ENCODE measurements at places on chromosomes 4 and X.

DNA sequence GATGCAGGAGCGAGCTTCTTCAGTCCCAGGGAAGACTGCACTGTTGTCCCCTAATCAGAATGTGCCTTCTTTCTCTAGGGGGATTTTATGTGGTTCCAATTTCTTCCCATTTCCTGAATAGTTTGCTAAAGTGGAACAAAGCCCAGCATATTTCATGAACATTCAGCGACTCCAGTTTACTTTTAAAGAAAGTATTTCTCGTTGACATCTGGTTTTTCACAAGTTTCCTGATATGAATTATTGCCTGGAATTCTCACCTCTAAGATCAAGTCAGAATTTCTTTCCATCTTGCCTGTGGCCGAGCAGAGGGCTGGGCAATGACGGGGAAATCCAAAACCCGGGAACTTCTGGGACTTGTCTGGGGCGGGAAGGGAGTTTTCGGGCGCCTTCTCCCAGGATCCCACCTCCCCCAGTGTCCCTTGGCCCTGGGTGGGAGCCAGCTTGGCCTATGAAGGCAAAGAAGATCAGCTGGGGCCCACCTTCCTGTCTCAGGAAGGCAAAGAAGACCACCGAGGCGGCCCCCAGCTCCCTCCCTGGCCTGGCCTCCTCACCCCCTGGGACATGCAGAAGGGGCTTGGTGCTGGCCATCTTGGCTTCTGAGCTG lies 15.4 kb downstream of the SORCS2 start:
- no peak for DNase-seq

DNA sequence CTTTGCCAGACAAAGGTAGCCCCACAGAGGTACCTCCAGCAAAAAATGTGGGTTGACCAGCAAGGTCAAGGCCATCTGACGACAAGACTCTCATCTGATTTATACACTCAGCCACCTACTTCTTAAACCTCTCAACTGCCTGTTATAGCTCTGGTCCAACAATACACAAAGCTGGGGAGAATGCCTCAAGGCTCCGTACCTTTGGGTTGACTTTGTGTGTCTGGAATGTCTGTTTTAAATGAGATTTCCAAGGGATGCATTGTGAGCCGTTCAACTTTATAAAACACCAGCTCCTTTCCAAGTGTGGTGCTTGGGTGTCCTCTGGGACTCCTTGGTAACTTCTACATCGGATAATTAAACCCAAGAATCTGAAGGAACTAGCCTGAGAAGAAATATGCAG lies 167.0 kb upstream of the RPL34 start:
- no peak for DNase-seq

GRCh38 chr4:182513587-182514291 lies 270.5 kb downstream of the TENM3 start:
- no peak for DNase-seq

GRCh38 chr4:112852601-112853000 lies 196.9 kb upstream of the ANK2 start:
- DNase-seq: no peak

GRCh38 chr4:156168288-156168687 lies 214.6 kb upstream of the CTSO start:
- no peak for DNase-seq

DNA sequence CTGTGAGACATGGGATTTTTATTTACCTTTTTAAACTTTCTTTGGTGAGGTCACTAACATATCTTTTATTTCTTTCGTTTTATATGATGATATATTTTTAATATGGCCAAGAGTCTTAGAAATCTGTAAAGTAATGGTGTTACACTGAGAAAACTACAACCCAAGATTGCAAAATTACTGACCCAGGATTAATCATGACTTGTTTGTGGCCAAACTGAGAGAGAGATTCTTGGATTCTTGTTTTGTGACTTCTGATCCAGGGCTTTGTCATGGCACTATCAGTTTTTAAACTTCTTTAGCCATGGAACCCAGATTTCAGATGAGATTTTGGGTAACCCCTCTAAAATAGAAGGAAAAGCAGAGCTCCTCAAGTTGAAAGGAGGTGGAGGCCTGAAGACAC lies 42.0 kb downstream of the SGMS2 start:
- DNase-seq: no peak

DNA sequence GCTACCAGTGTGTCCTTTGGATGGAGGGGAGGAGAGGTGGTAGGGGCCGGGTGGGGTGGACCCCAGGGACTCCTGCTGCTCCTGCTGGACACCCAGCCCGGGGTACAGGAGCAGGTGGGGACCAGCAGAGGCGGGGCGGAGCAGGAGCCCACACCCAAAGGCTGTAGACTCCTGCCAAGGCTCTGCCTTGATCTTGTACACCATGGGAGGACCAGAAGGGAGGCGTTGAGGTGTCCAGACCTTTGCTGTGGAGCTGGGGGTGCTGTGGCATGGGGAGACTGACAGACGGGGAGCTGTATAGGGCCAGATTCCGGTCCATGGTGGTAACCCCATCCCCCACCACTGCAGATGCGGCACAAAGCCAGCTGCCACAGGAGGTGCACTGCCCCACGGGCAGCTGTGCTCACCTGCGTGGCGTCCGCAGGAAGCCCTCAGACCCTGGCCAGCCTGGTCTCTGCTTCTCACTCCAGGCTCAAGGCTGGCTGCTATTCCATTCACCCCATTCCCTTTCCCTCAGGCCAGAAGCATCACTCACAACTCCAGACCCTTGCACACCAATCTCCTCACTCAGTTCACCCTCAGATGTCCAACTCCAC lies 5.0 kb upstream of the SLC26A1 start:
- no peak for DNase-seq

DNA sequence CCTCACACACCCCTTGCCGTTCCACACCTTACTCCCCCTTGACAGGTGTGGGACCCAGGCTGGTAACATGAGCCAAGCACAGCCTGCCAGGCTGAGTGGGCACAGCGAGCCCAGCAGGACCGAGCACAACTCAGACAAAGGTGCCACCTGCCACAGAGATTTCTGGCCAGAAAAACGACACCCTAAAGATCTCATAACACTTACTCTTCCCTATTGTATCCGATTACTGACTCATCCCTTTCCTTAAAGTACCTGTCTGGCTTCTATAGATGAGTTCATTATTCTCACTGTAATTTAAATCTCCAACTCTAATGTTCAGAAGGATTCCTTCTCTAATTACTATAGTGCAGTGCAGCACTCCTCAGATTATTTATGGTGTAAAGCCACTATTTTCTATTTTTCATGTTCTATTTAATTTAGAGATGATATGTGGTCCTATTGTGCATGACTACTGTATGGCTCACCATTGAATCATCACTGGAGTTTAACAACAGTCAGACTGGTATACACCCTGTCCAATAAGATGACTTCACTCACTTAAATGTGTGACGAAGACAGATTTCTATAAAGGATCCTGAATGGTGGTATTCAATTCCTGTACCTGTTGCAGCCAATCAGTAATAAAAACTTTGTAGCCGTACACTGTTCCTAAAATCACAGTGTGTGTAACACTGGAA lies 7.6 kb upstream of the SYTL5 start:
- DNase-seq: no peak

DNA sequence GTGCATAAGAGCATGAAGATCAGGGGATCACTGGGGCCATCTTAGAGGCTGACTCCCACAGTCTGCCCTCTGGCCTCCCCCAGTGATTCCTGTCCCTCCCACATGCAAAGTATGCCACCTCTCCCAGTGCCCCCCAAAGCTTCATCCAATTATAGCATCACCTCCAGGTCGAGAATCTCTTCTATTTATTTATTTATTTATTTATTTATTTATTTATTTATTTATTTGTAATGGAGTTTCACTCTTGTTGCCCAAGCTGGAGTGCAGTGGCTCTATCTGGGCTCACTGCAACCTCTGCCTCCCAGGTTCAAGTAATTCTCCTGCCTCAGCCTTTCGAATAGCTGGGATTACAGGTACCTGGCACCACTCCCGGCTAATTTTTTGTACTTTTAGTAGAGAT lies 50.1 kb downstream of the BCORL1 start:
- no peak for DNase-seq

- no peak for DNase-seq
These were observed 306.5 kb upstream of the TECRL start for GRCh38 chr4:64715741-64716140.

Measured in umbilical cord (tissue), 2 donors.